ENCODE measurements at places on chromosomes 16 and 17.

DNA sequence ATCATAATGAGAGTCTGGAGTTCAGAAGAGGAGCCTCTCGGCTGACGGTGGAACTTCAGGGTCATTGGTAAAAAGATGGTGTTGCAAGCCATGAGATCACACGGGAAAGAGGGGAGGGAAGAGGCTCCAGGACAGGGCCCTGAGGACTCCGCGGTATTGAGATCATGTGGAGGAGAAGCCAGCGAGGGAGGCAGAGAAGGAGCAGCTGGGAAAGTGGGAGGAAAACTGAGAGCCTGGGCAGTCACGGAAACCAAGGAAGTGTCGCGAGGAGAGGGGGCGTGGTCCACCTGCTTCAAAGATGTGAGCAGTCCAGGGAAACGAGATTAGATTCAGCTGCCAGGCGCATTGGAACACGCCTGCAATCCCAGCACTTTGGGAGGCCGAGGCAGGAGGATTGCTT, 27.7 kb upstream of the SBK1 start:
- no peak for DNase-seq

- DNase-seq = no peak
These were observed 28.0 kb upstream of the DDX52 start for GRCh38 chr17:37671028-37671823.

DNA sequence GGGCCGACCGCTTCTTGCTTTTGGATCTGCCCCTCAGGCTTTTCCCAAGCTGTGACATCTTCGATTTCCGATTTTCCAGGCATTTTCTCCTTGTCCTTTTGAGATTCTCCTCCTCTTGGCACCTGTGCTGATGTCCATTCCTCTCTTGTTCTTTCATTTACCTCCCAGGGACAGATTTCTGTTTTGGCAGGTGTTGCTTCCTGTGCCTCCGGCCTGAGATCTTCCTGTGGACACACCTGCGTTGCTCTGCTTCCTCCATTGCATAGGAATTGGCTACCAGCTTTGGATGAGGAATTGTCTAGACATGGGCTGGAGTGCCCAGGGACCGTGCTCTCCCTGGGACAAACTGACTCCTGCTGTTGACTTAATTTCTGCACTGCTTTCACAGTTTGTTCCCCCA, 15.1 kb downstream of the GPR179 start:
- no peak for DNase-seq

DNA sequence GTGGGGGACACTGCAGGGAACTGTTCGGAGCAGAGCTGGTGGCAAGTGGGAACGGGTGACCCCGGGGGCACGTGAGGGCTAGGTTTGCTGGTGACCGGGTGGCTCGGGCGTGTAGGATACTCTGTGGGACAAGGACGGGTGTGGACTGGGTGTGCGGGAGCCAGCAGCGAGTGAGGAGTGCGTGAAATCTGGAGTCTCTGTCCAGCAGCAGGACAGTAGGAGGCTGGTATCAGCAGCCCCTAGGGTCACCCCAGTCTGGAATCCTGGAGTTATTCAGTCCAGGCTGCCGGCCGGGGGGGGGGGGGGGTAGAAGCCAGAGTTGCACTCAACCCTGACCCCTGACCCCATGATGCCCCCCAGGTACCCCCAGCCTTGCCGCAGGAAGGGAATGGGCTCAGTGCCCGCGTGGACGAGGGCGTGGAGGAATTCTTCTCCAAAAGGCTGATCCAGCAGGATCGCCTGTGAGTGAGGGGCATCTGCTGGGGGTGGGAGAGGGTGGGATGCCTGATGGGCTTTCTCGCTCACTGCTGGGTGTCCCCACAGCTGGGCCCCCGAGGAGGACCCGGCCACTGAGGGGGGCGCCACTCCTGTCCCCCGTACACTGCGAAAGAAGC, 6.2 kb downstream of the ACD start:
- DNase-seq = no peak

GRCh38 chr16:23146877-23147601, 2.2 kb downstream of the USP31 start:
- DNase-seq = no peak

DNA sequence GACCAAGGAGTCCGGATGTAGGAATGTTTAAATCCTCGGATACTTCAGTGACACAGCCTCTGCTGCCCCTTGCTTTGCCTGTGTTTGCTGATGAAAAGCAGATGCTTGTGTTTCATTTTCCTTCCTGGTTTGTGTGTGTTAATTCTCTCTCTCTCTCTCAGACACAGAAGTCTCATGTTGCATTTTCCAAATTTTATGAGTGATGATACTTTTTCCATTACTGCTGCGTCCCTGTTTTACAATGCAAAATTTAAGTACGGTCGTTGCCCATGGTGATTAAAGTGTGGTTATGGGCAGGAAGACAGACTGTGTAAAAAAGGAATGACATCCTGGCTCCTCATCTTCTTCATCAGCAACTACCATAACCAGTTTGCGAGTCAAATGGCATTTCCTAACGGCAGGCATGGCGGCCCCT, 5.7 kb downstream of the RMI2 start:
- DNase-seq = no peak

GRCh38 chr17:30599428-30600059, 122.3 kb downstream of the GOSR1 start:
- DNase-seq = no peak

- DNase-seq = peak; percentile 72
These were observed 36.4 kb downstream of the CDK5R1 start for GRCh38 chr17:32523017-32523680.

- no peak for DNase-seq
These were observed 179.8 kb upstream of the HSBP1 start for GRCh38 chr16:83627996-83628395.

DNA sequence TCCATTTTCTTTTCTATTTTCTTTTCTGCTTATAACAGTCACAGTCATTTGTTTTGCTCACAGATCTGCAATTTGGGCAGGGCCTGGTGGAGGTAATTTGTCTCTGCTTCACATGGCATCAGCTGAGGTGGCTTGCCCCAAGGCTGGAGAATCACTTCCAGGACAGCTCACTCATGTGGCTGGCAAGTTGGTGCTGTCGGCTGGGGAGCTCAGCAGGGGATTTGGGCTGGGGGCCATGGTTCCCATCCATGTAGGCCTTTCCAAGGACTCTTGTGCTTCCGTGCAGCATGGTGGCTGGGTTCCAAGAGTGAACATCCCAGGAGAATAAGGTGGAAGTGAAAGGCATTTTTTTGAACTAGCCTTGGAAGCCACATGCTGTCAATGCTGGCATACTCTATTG, 85.7 kb downstream of the MGAT5B start:
- no peak for DNase-seq

GRCh38 chr16:58732545-58733247, 1.4 kb downstream of the GOT2 start:
- peak; percentile 17 for DNase-seq

DNA sequence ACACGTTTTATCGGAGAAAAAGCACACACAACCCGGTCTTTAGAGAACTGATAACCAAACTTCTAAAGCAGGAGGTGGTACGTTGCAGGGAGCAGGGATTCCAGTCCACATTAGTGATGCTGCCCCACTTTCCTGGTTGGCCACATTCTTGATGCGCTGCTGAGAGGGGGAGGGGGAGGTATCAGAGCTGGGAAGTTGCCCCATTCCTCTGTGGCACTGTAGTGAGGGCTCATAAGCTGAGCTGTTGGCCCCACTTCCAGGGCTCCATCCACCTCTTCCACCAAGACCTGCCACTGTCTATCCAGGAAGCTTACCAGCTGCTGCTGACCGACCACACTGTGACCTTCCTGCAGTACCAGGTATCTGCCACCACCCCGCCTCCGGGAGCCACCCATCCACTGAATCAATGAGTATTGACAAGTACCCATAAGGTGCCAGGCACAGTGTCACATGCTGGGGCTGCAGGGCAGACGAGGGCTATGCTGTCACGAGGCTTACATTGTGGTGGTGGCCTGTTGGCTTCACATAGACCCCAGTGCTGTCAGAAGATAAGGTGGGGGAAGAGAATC, 1.1 kb downstream of the TSEN54 start:
- peak; percentile 62 for DNase-seq

GRCh38 chr17:72766761-72767356, 325.6 kb downstream of the SLC39A11 start:
- no peak for DNase-seq

DNA sequence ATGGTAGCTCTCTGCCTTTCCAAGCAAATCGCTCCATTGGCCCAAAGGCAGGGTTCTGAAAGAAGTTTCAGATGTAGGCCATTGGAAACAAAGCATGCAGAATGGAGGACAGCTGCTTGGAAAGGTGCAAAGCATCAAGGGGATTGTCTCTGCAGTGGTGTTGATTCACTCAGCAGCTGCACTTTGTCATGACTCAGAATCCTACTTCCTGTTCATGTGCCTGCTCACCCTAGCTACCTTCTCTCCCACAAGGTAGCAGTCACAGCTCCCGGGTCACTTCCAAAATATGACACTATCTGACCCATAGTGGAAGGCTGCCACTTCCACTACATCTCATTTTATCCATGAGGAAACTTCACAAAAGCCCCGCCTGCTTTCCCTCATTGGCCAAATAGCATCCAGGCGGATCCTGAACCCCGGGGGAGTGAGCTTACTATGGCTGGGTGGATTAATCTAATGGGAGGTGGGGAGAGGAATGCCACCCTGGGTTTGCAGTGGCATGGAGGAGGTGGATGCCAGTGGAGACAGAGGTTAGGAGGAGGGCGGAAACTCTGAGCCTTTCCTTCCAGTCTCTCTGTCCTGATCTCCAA, 74.7 kb upstream of the NKD1 start:
- DNase-seq = peak; percentile 44
